Stimulated activated CD4-positive, alpha-beta T cell treated with anti-CD3 and anti-CD28 coated beads, TNF-alpha, amount 100 ng/mL, for 24 hours (primary cell): ENCODE measurements at places on chromosomes 4 and X.

DNA sequence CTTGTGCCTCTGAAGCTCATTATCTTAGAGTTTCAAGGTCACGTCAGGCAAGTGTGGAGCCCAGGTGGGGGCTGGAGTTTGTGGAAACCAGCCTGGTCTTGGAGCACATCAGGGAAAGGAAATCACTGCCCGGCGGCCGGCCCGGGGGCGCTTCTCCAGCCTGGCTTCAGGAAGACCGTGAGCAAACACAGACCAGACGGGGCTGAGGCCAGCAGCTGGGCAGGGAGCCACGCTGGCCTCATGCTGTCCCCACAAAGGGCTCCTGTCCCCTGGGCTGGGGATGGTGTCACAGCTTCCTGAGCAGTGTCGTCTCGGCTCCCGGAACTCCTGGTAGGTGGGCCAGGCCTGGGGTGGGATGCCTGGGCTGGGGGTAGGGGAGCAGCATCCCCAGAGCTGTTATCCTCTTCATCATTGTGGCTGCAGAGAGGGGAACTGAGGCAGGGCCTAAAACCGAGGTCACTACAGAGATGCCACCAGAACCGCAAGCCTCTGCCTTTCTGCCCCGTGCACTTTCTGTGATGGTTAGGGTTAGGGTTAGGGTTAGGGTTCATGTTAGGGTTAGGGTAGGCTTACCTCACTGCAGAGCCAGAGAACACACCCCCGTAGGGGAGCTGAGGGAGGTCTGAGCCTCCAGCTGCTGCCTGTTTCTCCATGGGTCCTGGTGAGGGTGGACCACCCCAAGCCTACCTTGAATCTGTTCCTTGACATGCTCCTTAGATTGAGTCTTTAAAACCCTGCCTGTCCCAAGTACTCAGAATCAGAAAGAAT is 77.5 kb downstream of the HTRA3 start:
- no peak for DNase-seq

- DNase-seq, result no peak
Observed at GRCh38 chr4:103443324-103443723, 245.2 kb upstream of the CENPE start.

DNA sequence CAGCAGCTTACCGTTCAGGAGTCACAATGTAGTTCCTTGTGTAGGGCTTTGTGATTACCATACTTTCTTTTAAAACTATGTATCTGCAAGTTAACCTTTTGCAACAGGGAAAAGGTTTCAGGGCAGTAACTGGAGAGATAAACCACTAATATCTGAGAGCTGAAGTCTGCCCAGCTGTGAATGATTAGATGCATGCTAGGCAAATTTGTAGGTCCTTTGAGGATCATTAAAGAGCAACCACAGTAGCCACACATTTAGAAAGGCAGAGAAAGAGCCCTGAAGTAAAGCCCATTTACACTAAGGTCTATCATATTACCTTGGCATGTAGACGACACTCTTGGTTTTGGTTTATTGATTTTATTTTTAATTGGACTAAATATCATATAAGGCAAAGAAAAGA is 60.0 kb downstream of the ATP8A1 start:
- DNase-seq, result no peak

DNA sequence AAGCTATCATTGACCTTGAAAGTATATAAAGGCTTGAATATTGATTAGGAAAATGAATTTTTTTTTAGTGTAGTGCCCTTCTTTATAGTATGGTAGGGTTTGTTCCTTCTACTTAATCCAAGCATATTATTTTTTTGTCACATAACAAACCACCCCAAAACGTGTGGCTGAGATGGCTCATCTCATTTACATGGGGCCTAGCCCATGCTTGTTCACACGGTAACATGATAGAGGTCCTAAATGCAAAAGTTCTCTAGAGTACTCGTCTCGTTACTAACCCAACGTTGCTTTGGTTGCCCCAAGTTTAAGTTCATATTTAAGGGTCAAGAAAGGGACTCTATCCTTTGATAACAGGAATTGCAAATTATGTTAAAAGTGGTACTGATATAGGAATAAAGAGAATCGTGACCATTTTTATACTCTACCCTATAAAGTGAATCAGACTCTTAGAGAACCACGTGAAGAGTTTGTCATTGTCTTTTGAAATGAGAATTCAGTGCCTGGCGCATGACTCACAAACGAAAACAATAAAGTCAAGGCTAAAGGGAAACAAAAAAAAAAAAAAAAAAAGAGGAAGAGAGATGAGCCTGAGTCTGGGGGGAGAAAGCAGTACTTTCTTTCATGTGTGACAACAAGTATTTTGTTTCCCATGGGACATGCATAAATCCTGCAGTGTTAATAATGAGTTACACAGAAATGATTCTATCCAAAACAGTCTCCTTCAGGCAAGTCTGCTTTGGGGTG is 402.8 kb upstream of the NWD2 start:
- DNase-seq, result no peak

DNA sequence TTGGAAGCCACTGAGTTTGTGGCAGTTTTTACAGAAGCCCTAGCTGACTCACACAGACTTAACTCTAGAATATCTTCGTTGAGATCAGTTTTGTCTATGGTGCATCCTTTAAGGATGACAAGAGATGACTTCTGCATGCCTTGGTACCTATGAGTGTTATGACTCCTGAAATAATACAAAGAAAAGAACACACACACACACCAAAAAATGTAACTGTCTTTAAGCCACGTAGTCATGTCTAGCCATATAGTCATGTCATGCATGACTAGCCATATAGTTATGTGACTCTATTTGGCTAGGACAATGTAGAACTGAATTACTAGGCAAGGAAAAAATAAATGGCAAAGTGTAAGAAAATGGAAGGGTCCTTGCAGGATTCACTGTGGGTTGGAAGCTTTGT is 447.8 kb downstream of the NLGN4X start:
- DNase-seq, result no peak

GRCh38 chrX:63526863-63527262 is 175.7 kb upstream of the SPIN4 start:
- DNase-seq, result no peak

- no peak for DNase-seq
Observed at GRCh38 chr4:120524237-120524636, 398.3 kb downstream of the PRDM5 start.

- no peak for DNase-seq
Observed at GRCh38 chr4:132016703-132017350, 1132.3 kb upstream of the PCDH10 start.

GRCh38 chr4:182175788-182176519 is 67.2 kb upstream of the TENM3 start:
- no peak for DNase-seq
